ENCODE measurements at places on chromosomes 12 and 14.

DNA sequence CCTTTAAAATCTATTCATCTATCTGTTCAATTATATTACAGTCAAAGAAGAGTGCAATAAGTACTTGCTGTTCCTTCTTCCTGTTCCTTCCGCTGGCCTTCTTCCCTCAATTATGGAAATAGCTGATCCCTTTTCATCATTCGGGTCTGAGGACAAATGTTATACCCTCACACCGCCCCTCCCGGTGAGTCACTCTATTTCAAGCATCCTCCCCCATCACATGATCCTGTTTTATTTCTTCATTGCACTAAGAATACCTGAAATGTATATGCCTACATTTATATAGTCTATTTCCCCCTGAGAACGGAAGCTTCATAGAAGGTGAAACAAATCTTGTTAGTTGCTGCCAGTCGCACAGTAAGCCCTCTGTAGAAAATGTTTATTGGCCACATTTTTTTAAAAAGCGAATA is 2.5 kb downstream of the SLC38A1 start:
- H3K36me3 ChIP-seq = no peaks in the 10 kb centered on the region
- no peaks in the 10 kb centered on the region for H3K27me3 ChIP-seq
- no peak for DNase-seq
- peak overlapping the region; percentile 90 for H3K4me3 ChIP-seq
- no peak overlapping the region for H3K27ac ChIP-seq
- H3K4me1 ChIP-seq = peaks cover 77% of the 10 kb centered on the region

DNA sequence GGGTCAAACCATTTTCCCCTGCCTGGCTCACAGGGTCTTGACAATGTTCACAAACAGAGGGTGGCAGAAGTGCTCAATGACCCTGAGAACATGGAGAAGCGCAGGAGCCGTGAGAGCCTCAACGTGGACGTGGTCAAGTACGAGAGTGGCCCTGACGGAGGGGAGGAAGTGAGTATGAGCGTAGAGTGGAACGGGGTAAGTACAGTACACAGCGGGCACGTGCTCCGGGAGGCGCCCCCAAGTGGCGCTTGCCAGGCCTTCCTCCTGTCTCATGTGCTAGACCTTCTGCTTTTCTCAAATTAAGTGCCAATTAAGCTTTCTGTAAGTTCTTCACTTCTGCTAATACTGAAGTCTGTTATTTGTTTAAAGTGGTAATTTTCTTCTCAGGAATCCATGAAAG is 35.9 kb downstream of the XRCC3 start:
- H3K27me3 ChIP-seq = no peaks in the 10 kb centered on the region
- DNase-seq = peak; percentile 6
- H3K36me3 ChIP-seq = peaks cover 76% of the 10 kb centered on the region
- H3K4me3 ChIP-seq = no peak overlapping the region
- H3K27ac ChIP-seq = no peak overlapping the region

DNA sequence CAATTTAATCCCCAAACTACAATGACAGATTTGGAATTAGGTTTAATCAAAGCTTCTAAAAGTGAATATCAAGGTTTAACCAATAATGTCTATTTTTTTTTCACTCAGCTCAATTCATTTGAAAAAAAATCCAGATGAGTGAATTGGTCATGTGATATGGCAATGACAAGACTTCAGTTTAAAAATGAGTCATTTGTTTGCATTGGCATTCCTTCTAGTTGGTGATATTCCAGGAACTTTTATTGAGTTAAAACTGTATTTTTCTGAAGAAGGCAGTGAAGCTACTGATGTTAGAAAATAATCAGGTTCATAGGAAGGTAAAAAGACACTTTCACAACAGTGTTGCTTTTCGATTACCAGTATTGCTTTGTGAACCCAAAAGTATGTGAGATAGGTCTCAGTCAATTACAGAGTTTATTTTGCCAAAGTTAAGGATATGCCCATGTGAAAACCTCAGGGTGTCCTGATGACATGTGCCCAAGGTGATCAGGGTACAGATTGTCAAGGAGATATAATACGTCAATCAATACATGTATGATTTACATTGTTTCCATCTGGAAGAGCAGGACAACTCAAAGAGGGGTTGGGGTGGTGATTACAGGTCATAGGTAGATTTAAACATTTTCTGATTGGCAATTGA is 1214.9 kb downstream of the GALC start:
- peaks cover 31% of the 10 kb centered on the region for H3K4me1 ChIP-seq
- no peak overlapping the region for H3K27ac ChIP-seq
- DNase-seq = peak; percentile 60
- no peak overlapping the region for H3K4me3 ChIP-seq

DNA sequence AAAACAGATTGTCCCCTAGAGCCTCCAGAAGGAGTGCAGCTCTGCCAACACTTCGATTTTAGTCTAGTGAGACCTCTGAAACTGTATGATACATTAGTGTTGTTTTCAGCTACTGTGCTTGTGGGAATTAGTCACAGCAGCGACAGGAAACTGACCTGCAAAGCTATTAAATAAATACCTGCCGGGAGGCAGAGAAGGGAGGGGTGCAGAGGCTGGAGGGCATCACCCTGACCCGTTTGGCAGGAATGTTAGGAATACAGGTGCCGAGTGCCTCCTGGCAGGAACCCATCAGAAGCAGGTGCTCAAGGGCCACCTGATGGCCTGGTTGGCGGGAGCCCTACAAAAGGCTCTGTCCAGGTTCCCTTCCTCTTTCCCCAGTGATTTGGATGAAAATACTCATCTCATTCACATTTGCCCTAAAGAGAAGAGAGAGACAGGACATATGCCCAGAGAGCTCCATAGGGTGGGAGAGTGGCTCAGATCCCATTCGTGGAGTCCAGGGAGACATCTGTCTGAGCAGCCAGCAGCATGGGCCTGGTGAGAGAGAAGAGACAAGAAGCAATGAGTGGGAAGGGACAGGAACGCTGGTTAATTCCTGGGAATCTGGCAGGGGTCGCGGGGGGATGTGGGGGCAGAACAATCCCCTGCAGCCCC is 44.6 kb downstream of the C14orf132 start:
- DNase-seq = no peak
- no peaks in the 10 kb centered on the region for H3K4me1 ChIP-seq
- no peak overlapping the region for H3K4me3 ChIP-seq
- H3K27me3 ChIP-seq = no peaks in the 10 kb centered on the region
- no peak overlapping the region for H3K27ac ChIP-seq
- no peaks in the 10 kb centered on the region for H3K36me3 ChIP-seq

GRCh38 chr12:109492371-109492770 is 14.9 kb downstream of the UBE3B start:
- no peak for DNase-seq
- peaks cover 44% of the 10 kb centered on the region for H3K36me3 ChIP-seq
- no peak overlapping the region for H3K4me3 ChIP-seq
- no peak overlapping the region for H3K27ac ChIP-seq
- peaks cover 26% of the 10 kb centered on the region for H3K4me1 ChIP-seq

GRCh38 chr14:105473033-105473676 is 1.5 kb upstream of the CRIP2 start:
- no peak overlapping the region for H3K27ac ChIP-seq
- no peaks in the 10 kb centered on the region for H3K27me3 ChIP-seq
- H3K36me3 ChIP-seq = no peaks in the 10 kb centered on the region
- no peak overlapping the region for H3K4me3 ChIP-seq
- peaks cover 33% of the 10 kb centered on the region for H3K4me1 ChIP-seq

- peaks cover 100% of the 10 kb centered on the region for H3K4me1 ChIP-seq
- H3K27ac ChIP-seq = peak overlapping the region; percentile 87
- no peak overlapping the region for H3K4me3 ChIP-seq
- no peaks in the 10 kb centered on the region for H3K36me3 ChIP-seq
- no peaks in the 10 kb centered on the region for H3K27me3 ChIP-seq
- DNase-seq = no peak
Measured at GRCh38 chr14:94396628-94397225, 8.3 kb upstream of the SERPINA1 start.

GRCh38 chr14:95111507-95112164 is 45.7 kb downstream of the DICER1 start:
- H3K27me3 ChIP-seq = no peaks in the 10 kb centered on the region
- H3K27ac ChIP-seq = no peak overlapping the region
- peaks cover 76% of the 10 kb centered on the region for H3K36me3 ChIP-seq
- DNase-seq = no peak

- H3K4me3 ChIP-seq = no peak overlapping the region
- no peak overlapping the region for H3K27ac ChIP-seq
- DNase-seq = no peak
- no peaks in the 10 kb centered on the region for H3K36me3 ChIP-seq
- H3K27me3 ChIP-seq = no peaks in the 10 kb centered on the region
Measured at GRCh38 chr14:96817750-96818666, 20.8 kb downstream of the VRK1 start.

GRCh38 chr12:46569826-46570439 is 197.4 kb upstream of the SLC38A2 start:
- H3K27ac ChIP-seq = no peak overlapping the region
- H3K36me3 ChIP-seq = no peaks in the 10 kb centered on the region
- H3K4me3 ChIP-seq = no peak overlapping the region
- H3K4me1 ChIP-seq = peaks cover 10% of the 10 kb centered on the region
- no peak for DNase-seq
- H3K27me3 ChIP-seq = no peaks in the 10 kb centered on the region

DNA sequence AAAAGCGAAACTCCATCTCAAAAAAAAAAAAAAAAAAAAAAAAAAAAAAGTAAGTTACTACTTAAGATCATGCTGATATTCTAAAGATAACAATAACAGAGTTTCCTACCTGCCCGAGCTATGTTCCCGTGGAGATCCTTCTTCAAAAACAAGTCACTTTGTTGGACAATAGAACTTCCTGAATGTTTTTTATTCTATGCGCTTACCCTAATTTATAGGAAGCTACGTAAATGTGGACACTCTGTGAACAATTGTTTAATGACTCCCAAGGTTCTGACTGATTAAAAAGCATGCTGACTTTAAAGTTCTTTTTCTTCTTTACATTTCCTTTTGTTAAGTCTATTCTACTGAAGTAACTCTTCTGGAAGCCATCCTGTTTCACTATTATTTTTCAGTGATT is 52.5 kb downstream of the FGD4 start:
- no peaks in the 10 kb centered on the region for H3K36me3 ChIP-seq
- H3K4me3 ChIP-seq = no peak overlapping the region
- DNase-seq = no peak
- H3K27ac ChIP-seq = no peak overlapping the region
- H3K27me3 ChIP-seq = no peaks in the 10 kb centered on the region
- peaks cover 9% of the 10 kb centered on the region for H3K4me1 ChIP-seq
